Right forelimb (tissue), 1 donor: ENCODE measurements at places on chromosomes 7 and 10.
A peak's percentile ranks its signal among the peaks of the same experiment; 100 is the strongest.

- no peak for DNase-seq
Observed at GRCh38 chr7:47534322-47535034, 47.4 kb downstream of the TNS3 start.

DNA sequence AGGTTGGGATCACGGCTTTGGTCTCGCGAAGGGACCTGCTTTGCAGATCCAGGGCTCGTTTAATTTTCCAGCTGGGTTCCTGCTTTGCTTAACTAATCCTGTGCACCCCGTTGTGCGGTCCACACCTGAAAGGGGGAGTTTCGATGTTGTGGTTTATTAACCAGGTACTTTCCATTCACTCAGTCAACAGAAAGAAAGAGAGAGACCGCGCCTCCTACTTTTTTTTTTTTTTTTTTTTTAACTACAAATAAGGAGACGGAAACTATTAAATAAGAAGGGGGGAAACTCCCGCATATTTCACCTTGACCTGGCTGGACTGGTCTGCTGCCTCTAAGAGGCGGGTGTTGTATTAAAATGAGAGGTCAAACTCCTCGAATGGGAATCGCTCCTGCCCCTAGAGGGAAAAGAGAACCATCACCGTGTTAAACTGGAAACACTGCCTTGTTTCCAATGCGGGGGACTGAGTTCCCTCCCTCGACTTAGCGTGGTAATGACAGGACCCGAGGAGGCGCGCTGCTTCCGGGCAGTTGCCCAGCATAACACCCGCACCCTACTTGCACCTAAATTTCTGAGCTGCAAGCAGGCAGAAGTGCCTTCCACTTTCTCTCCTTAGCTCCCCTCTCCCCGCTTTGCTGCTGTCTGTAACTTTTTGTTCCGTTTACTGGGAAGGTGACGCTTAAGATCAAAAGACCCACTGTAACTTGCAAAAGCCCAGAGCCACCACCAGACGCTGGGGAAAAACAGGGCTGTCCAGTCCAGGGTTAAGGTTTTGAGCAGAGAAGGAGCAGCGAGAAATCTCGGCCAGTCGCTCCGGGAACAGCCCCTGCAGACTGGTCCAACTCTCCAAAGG, 1.1 kb upstream of the ITGB8 start:
- peak; percentile 80 for DNase-seq

- DNase-seq = no peak
Observed at GRCh38 chr7:893686-894085, 17.3 kb downstream of the GET4 start.

GRCh38 chr7:128163473-128163872, 77.6 kb upstream of the LEP start:
- no peak for DNase-seq

- no peak for DNase-seq
Observed at GRCh38 chr10:384538-385305, 249.5 kb downstream of the ZMYND11 start.

DNA sequence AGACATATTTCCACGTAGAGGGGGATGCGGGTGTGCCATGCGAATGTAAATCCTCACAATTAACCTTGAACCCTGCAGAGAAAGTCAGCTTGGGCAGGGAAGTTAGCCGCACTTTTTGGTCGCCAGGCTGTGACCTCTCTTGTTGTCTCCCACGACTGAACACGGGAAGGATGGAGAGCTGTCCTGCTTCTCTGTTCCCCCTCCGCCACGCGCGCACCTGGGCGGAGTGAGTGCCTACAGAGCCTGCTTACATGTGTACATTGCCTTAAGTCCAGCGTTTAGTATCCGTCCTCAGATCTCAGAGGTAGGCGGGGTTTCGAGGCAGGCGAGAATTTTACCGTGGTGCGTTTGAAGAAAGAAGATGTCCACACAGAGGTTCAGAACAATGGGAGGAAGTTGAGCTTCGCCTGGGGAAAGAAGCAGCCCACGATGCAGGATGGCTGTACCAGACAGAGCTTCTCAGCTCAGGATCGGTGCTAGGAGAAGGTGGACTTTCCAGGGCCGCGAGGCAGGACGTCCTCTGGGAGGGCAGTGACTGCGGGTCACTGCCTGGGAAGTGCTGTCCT, 482 bp upstream of the ERCC6 start:
- DNase-seq = no peak
